ENCODE measurements at places on chromosomes 5 and 9.

DNA sequence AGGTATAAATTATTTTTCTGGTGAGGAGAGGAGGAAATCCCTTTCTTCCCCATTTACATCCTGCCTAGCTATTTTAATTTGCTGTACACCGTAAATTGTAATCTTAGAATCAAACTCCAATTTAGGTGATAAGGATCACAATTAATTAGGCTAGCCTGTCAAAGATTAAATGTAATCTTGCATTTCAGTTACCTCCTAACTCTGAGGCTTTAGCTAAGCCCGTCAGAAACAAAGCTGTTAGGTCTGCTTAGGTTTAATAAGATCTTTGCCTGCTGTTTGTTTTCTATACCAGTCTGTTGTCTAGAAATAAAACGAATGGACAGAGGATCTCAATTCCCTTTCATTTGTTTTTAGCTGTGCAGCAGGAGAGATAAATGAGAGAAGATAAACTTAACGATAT lies 51.5 kb downstream of the PIK3R1 start:
- no peak for DNase-seq

DNA sequence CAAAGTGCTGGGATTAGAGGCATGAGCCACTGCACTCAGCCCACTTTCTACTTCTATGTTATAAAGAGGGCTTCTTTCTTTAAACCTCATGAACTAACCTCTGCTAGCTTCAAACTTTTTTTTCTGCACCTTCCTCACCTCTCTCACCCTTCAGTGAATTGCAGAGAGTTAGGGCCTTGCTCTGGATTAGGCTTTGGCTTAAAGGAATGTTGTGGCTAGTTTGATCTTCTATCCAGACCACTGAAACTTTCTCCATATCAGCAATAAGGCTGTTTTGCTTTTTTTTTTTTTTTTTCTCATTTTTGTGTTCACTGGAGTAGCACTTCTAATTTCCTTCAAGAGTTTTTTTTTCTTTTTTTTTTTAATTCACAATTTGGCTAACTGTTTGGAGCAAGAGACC lies 216.4 kb upstream of the MAP3K1 start:
- no peak for DNase-seq

GRCh38 chr5:51476431-51476830 lies 93.2 kb downstream of the ISL1 start:
- no peak for DNase-seq

- DNase-seq = no peak
These were observed 426.7 kb downstream of the ZSWIM6 start for GRCh38 chr5:61758711-61759110.
